ENCODE measurements at places on chromosomes 3 and 15.

GRCh38 chr3:94612631-94613030, 549.8 kb downstream of the NSUN3 start:
- no peak for DNase-seq

GRCh38 chr15:40941068-40941527, 12.0 kb downstream of the DLL4 start:
- no peak for DNase-seq

GRCh38 chr3:116399701-116400226, 45.5 kb downstream of the LSAMP start:
- DNase-seq, result no peak

DNA sequence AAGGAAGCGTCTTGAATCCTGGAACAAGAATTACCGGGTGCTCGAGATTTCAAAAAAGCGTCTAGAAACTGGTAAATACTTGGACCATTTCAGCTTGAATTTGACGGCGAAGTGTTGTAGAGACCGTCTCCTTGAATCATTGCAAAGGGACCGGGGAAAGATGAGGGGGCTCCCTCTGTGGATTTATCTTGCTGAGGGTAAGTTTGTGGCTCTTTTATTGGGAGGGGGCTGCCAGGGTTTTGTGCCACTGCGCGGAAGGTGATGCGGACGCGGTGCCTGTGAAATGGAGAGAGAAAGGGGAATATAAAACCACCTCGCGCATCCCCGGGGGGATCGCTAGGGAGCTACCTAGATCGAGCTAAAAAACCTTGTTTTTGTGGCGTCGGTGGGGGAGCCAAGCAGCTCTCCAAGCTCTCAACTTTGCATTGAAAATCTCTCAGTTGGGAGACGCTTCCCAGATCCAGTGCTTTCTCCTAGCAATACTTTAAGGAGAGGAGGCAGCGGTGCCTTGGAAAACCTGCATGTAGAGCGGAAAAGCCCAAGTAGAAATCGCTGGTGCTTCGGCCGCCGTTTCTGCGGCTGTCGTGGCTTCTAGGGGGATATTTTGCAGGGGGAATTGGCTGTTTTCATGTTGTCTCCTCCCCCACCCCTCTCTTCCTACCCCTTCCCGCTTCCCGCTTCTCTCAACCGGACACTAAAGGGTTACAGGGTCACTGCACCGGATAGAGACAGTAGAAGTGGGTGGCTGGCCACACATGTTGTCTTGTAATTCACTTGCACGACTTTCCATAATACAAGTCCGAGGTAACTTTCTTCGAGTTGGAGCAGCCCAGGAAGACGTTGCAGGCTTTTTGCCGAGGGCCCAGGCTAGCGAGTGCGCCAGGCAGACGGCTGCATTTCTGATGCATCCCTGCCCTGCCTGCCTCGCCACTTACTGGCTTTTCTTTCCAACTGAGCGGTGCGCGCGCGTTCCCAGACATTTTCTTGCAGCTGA, 187.6 kb downstream of the NLGN1 start:
- DNase-seq, result peak; percentile 74

GRCh38 chr3:165185707-165186327, 10.4 kb downstream of the SLITRK3 start:
- peak; percentile 50 for DNase-seq

- no peak for DNase-seq
Observed at GRCh38 chr3:171221597-171221996, 195.1 kb upstream of the SLC2A2 start.

GRCh38 chr3:188185717-188186251, 31.8 kb downstream of the LPP start:
- DNase-seq, result peak; percentile 42

GRCh38 chr15:72034351-72034750, 83.6 kb downstream of the MYO9A start:
- no peak for DNase-seq

DNA sequence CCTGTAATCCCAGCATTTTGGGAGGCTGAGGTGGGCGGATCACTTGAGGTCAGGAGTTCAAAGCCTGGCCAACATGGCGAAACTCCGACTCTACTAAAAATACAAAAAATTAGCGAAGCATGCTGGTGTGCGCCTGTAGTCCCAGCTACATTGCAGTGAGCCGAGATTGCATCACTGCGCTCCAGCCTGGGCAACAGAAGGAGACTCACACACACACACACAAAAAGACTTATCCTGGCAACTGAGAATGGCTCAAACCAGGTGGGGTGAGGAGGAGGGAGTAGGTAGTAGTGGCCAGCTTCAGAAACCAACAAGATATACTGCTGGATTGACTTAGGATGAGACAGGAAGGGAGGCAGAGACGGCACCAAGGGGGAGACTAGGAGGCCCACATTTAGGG, 53.4 kb upstream of the APEH start:
- DNase-seq, result no peak

DNA sequence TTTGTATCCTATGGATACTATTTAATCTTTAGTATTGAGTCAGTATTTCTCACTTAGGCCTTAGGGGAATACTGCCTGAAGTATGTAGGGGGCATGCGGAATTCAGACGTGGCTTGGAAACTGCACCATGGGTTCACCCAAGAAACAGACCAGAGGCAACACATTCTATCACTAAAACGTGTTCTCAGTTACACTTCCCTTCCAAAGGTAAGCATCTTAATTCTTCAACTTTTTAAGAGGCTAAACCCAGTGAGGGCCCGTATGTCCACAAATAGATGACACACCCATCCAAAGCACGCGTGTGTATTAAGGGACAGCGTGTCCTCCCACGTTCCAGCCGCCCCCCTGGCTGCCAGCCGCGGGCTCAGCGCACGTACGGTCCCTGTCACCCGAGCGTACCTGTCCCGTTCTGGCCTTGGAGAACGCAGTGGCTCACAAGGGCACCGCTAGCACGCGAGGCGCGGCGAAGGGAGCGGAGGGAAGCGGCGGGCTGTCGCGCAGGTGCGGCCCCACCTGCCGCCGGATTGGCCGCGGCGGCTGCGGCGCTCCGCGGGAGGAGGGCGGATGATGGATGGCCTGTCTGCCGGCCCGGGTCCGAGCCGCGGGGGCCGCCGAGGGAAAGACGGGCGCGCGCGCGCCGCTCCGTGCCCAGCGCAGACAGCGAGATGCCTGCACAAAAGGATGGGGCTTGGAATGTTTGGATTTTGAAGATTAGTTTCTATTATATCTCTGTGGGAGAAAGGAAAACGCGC, 1003.9 kb upstream of the NR2F2 start:
- DNase-seq, result no peak

DNA sequence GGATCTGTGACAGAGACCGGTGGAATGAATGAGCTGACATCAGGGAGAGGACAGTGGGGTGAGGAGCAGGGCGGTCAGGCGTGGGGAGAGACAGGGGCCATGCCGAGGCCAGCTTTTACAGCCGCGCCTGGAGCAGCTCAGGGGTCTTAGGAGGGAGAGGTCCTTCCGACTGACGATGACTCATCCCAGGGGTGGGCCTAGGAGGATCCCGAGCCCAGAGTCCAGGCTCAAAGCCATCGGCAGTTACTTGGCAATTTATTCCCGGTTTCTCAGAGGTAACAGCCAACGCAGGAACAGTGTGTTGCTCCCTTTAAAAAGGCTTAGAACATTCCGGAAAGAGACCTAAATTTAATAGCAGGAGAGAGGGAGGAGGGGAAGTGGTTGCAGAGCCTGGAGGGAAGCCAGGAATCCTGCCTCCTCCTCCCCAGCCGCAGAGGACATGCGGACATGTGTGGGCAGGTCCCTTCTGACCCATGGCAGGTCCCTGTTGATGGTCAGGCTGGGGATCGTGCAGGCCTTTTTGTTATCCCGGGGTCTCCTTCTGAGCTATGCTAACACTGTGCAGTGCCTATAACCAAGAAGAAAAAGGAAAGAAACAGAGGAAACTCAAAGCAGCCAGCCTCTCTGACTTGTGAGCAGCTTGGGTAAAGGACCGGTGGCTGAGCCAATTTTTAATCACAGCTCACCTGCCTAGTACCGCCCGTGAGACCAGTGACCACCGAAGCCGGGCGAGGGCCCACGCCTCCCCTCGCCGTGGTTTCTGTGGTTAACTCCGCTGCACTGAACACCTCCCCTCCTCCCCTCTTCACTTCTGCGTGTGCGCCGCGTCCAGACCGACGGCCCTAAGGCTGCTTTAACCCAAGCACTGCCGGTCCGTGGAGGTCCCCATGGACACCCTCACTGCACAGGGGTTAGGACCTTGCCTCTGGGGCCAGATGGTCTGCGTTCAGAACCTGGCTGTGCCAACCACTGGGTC, 392.4 kb upstream of the PROK2 start:
- DNase-seq, result peak; percentile 22

- DNase-seq, result no peak
Observed at GRCh38 chr15:100628746-100629145, 26.4 kb downstream of the ASB7 start.

GRCh38 chr15:77225646-77226045, 154.7 kb upstream of the TSPAN3 start:
- no peak for DNase-seq

- DNase-seq, result peak; percentile 90
Observed at GRCh38 chr3:11238060-11238459, 34.1 kb upstream of the ATG7 start.

DNA sequence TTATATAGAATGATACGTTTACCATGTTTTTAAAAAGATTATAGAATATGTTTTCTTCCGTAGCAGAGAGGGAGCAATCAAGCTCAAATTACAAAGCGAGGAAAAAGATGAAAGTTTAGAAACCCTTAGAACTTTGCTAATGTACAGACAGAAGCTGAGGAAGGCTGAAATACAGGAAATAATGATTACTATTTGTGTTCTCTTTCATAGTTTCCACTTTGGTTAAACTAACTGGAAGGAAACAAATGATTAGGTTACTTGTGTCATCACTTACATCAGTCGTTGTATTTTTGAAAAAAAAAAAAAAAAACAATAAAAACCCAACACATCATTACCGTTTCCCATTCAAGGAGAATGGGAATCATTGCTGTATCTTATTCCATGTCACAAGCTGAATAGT, 337.8 kb upstream of the CBLB start:
- DNase-seq, result no peak

DNA sequence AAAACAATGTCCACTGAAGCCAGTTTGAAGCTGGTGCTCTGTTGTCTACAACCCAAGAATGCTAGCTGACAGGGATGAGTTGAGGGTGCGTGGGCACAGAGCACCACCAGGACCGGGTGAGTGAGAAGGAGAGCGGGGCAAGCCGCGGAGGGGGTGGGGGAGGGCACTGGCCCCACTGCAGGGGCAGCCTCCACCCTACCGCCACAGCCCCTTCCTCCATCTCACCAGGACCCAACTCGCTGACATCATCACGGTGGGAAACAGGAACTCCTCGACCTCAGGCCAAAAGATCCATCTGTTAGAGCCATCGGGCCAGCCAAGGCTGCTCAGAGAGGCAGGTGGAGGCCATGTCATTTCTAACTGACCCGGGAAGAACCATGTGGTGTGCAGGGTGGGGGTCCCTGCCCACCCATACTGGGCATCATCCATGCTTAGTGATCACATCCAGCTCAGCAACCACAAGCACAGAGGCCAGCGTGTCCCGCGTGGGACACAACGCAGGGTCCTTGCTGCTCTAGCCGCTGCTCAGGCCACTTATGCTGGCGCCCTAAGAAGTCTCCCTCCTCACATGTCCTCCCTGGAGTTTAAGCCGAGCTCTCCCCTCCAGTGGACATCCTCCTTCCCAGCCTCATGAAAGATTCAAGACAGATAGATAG, 57.6 kb upstream of the GATA2 start:
- DNase-seq, result no peak

DNA sequence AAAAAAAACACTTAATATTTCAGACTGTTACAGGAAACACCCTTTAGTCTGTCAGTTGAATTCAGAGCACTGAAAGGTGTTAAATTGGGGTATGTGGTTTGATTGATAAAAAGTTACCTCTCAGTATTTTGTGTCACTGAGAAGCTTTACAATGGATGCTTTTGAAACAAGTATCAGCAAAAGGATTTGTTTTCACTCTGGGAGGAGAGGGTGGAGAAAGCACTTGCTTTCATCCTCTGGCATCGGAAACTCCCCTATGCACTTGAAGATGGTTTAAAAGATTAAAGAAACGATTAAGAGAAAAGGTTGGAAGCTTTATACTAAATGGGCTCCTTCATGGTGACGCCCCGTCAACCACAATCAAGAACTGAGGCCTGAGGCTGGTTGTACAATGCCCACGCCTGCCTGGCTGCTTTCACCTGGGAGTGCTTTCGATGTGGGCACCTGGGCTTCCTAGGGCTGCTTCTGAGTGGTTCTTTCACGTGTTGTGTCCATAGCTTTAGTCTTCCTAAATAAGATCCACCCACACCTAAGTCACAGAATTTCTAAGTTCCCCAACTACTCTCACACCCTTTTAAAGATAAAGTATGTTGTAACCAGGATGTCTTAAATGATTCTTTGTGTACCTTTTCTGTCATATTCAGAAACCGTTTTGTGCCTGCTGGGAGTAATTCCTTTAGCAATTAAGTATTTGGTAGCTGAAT, 17.9 kb downstream of the TMEM43 start:
- DNase-seq, result no peak

DNA sequence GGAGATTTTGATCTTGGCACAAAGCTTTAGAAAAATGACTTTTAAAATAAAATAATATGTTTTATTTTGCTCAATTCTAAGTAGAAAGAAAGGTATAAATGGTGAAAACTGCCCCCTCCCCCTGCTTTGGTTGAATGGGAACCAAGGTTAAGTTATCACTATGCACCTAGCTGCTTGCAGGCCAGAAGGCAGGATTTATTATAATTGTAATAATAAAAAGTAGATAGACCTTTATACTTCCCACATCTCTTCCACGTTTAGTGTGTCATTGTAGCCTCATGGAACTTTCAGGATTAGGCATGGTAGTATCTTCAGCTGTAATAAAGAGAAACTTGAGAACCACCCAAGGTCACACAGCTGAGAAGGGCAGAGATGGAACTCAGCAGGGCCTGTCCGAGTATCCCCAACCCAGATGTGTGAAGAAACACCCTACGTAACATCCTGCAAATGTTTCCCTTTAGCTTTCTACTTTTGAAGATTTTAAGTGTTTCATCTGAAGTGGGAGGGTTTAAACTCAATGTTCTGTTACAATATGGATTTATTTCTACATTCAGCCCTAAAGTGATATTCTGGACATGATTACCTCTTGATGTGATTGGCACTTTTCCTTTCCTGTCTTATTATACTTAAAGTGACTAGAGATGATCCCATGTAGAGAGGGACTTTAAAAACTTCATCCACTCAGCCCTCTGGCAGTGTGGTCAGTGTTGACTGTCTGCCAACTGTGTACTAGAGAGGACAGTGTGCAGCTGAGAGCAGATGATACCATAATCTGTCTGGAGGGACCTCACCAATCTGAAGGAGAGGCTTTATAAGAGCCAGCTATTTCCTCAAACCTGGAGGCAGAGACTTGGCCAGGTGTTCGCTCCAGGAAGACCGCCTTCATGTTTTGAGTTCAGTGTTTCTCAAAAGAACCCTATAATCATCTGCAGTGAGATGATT, 282.5 kb upstream of the TRIM42 start:
- no peak for DNase-seq

- no peak for DNase-seq
Observed at GRCh38 chr3:185661772-185662171, 75.7 kb downstream of the SENP2 start.
